ENCODE measurements at places on chromosomes 11 and 22.
A peak's percentile ranks its signal among the peaks of the same experiment; 100 is the strongest.

DNA sequence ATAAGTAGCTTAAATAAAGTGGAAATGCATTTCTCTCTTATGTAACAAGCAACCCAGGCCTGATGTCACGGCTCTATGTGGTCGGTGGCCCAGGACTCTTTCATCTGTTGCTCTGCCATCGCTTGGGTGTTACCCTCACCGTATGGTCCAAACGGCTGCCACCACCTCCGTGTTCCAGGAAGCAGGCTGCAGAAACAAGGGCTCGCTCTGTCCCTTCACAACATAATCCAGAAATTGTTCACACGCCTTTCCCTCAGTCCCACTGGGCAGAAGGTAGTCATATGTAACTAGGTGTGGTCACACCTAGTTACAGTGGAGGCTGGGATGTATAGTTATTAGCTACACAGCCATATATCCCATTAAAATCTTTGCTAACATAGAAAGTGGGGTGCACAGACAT is 421.0 kb downstream of the SOX6 start:
- DNase-seq = no peak

DNA sequence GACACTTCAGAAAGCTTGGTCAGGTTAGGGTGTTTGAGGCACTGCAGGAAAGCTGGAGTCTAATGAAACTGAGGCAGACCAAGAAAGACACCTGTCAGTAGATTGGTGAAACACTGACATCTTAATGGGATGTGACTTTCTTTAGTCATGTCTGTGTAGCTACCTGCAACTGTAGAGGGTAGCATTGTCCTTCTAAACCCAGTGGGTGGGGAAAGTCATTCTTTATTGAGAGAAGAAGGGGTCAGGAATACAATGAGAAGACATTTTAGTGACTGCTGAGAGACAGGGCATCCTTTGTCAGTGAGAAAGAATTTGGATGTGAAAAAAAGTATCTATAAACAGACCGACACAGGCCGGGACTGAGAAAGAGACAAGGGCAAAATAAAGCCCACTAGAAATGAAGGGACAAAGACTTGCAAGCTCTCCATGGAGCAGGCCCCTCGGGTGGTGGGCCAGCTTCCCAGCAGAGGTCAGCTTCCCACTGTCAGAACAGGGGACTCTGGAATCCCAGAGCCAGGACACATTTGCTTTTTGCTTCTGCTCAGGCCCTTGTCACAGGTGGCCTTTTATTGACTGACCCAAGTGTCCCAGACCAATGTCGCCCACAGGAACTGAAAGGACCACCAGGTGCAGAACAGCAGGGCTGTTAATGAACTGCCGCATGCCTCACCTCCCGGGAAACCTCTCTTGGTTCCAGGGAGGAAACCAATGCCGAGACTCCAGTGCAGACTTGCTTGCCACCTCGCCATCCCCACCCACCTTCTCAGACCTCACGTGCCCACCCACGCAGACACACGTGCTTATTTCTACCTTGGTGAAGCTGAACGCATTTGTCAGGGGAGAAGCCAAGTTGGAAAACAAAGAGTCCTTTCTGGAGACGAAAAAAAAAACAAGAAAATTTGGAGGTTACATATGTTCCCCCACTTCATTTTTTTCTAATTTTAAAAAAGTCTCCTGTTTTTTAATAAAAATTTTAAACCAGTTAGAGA is 212.8 kb downstream of the TENM4 start:
- no peak for DNase-seq

- no peak for DNase-seq
Measured at GRCh38 chr11:128988242-128988970, 45.7 kb upstream of the TP53AIP1 start.

DNA sequence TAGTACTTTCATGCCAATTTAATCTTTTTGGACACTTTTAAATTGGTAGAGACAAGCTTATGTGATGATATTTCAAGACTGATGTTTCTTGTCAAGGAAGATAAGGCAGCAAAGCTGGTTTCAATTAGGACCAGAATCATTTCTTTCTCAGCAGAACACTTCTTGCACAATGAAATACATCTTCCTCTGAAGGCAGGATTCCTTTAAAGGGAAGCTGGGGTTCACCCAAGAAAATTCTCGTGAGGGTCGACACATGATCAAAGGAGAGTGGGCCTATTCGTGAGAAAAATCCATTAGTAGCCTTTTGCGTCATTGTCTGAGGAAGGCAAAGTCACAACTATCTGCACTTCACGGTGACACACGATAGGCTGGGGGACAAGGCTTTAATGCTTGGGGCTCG is 17.6 kb downstream of the TTC12 start:
- DNase-seq = no peak

GRCh38 chr11:91081440-91082043 is 858.7 kb upstream of the CHORDC1 start:
- DNase-seq = peak; percentile 40

- no peak for DNase-seq
Measured at GRCh38 chr22:21941921-21942320, 10.7 kb downstream of the PPM1F start.
